ENCODE measurements at places on chromosomes 1 and 21.
A peak's percentile ranks its signal among the peaks of the same experiment; 100 is the strongest.

DNA sequence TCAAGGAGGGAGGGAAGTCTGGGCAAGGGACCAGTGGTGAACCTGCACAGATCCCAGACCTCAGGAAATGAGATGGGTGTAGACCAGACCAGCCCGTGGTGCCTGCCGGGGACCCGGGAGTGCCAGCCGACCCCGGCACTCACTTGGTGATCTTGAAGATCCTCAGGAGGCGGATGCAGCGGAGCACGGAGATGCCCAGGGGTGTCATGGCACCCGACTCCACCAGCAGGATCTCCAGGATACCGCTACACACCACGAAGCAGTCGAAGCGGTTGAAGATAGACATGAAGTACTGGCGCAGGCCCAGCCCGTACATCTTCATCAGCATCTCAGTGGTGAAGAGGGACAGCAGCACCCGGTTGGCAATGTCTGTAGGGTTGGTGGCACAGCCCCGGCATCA is 34.5 kb downstream of the CACNA1S start:
- DNase-seq: no peak

DNA sequence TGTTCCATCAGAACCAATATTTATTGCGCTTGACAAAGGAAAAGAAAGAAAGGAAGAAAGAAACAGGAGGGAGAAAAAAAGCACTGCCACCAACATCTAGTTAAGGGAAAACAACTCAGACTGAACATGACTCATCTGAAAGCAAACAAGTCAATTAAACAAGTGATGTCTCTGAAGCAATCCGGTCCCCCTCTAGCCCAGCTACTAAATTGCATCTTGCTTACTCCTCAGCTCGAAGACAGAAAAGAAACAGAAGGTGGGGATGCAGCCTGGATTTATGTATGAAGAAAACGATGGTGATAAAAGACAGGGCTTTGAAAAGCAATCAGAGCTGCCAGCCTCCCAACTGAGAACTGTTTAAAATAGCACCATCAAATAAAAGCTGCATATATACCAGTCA is 188.2 kb downstream of the OMA1 start:
- no peak for DNase-seq

DNA sequence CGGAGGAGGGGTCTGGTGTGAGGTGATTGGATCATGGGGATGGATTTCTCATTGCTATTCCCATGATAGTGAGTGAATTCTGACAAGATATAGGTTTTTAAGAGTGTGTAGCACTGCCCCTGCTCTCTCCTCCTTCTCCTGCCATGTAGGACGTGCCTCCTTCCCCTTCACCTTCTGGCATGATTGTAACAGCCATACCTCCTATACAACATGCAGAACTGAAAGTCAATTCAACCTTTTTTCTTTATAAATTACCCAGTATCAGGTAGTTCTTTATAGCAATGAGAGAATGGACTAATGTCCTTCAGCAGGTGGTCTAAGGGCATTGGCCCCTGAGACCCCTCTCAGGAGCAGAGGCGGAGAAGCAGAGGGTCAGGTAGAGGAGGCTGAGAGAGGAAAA is 168.7 kb upstream of the ETV3 start:
- peak; percentile 24 for DNase-seq

GRCh38 chr1:12549460-12550349 is 68.3 kb downstream of the DHRS3 start:
- DNase-seq: peak; percentile 48

DNA sequence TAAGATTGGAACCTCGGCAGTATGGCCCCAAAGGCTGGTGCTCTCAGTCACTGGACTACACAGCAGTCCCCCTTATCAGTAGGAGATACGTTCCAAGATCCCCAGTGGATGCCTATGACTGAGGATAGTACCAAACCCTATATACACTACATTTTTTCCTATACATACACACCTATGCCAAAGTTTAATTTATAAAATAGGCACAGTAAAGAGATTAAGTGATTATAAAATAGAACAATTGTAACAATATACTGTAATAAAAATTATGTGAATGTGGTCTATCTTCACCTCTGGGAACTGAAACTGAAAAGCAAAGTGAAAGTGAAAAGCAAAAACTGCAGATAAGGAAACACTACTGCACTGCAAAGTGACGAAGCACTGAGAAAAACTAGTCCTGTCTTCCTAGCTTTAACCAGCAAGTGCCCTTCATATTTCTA is 96.8 kb downstream of the INTS7 start:
- peak; percentile 69 for DNase-seq

DNA sequence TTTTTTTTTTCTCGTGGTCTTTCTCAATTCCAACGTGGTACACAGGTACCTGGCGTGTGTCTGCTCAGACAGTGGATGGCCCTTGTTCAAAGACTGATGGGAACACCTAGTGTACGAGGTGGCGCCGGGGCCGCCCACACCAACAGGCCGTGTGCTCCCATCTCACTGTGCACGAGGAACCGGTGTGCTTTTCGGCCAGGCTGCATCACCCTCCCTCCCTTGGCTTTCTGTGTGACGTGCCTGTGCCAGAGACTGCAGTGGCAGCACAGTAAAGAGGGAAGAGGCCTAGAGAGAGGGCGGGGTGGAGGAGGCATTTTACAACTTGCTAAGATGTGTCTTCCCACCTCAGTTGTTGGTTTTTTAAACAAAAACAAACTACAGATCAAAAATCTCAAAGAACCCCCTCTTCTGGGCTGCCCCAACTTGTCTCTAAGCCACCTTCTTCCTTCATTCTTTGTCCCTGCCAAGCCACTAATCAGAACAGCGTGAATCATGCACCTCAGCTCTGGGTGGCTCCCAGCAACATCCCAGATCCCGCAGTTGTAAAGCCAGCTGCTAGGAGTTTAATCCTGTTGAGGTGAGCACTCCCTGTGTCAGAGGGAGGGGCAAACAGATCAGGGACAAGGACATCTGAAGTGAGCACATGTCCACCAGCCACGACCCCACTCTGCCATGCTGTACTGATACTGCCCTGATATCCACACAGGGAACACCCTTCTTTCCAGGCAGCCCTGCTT is 20.7 kb downstream of the IRF2BP2 start:
- DNase-seq: no peak

GRCh38 chr1:228923973-228924686 is 188.9 kb downstream of the RHOU start:
- DNase-seq: no peak

- peak; percentile 81 for DNase-seq
Observed at GRCh38 chr1:204565617-204566582, 49.7 kb downstream of the MDM4 start.

GRCh38 chr1:3066250-3066711 is 2.7 kb upstream of the PRDM16 start:
- peak; percentile 80 for DNase-seq

DNA sequence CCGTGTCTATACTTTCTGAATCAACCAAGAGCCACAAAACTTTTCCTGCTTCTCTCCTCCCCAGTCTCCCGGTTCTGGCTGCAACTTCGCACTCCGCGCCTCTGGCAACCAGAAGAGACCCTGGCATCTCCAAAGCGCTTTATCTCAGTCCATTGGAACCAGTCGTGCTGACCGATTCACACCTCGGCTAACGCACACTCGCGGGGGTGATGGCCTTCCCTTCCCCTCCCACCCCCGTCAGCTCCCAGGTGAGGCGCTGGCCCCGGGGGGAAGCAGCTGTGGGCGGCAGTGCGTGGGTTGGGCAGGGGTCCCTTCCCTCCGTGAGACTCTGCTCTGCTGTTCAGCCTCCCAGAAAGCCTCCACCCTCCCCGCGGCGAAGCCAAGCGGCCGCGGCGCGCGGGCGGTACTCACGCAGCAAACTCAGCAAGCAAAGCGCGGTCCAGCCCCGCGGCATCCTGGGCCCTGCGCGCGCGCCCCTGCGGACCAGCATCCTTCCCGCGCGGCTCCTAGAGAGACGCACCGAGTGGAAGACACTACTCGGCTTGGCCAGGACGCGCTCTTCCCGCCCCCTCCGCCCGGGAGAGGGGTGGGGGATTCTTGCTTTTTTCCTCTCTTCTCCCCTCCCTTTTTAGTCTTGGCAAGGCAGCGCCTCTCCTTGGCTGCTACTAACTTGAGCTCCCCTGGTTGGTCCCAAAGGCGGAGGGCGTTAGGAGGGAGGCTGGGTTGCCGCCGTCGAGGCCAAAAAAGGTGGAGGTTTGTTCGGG is at the start of gene CD34:
Gene CD34, minus strand, starts transcription at position 535 of the 764 bp plus-strand sequence. Its CDS starts 45 bp downstream, at position 490.
- DNase-seq: no peak

GRCh38 chr1:242448910-242449645 is 75.4 kb downstream of the PLD5 start:
- DNase-seq: no peak

DNA sequence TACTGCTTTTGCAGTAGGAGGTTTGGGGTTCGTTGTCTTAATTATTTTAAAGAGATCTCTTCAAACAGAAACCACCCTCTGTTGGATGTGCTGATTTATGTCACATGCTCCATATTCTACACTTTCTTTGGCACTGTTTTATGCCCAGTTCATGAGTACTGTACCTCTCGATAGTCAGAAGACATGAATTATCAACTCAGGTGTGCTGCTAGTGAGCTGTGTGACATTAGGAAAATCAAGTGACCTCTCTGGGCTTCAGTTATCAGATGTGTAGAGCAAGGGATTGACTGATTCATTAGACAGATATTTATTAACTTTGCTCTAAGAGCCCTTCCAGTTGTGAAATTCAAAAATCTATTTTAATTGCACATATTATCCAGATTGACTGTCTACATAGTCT is 2.1 kb upstream of the AHCTF1 start:
- no peak for DNase-seq

DNA sequence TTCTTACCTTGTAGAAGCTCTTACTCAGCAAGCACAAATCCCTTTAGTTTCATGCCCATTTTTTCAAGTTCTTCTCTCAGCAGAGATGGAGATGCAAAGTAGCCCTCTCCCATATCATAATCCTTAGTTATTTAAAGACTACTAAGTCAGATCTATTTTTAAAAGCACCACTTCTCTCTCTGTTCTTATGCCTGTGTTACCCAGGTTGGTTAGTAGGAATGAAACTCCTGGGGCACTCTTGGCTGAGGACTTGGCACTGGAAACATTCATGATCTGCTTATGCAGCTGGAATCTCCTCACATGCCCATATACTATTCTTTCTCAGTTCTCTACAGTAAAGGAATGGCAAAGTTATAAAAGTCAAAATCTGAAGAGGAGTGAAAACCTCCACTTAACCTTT is 51.9 kb upstream of the PPP2R5A start:
- DNase-seq: no peak

DNA sequence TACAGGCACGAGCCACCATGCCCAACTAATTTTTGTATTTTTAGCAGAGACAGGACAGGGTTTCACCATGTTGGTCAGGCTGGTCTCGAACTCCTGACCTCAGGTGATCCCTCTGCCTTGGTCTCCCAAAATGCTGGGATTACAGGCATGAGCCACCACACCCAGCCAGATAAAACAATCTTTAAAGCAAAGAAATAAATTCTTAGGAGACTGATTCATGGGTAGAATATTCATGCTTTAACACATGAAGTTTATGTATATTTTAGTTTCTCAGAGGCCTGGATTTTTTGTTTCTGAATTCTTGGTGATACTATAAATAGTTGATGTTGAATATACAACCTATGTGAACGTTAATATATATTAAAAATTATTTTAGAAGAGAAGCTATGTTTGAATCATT is 127.4 kb upstream of the KIAA1614 start:
- DNase-seq: no peak

GRCh38 chr1:243475966-243476365 is 220.1 kb downstream of the SDCCAG8 start:
- no peak for DNase-seq

- no peak for DNase-seq
Observed at GRCh38 chr1:28147264-28148094, 29.0 kb downstream of the PTAFR start.

- DNase-seq: no peak
Observed at GRCh38 chr1:86146566-86146965, 10.0 kb downstream of the COL24A1 start.

DNA sequence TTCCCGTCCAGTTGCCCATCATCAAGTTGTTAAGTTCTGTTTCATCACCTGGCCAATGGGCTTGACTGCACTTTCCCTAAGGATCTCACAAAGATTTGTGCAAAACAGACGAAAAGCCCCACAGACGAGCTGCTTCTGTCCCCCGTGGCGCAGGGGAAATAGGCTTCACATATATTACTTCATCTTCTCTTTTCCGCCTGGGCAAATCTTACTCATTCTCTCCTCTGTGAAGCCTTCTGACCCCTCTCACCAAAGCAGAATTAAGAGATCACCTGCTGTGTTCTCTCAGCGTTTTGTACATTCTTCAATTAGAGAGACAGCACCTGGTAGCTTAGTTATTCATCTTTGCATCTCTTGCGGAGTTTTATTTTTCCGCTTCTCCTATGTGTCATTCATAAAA is 129.8 kb downstream of the IGSF21 start:
- DNase-seq: no peak

DNA sequence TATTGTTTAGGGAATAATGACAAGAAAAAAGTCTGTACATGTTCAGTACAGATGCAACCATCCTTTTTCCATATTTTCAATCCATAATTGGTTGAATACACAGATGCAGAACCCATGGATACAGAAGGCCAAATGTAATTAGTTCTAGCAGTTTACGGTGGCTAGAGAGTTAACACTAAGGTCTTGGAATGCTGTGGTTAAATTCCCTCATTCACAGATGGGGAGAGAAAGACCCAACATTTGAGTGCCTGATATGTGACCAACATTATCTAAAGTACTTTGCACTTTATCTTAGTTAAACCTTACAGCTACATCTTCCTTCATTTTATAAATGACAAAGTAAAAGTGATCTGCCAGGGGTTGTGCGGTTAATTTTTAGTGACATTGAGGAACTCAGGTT is 5.3 kb downstream of the SCMH1 start:
- no peak for DNase-seq

DNA sequence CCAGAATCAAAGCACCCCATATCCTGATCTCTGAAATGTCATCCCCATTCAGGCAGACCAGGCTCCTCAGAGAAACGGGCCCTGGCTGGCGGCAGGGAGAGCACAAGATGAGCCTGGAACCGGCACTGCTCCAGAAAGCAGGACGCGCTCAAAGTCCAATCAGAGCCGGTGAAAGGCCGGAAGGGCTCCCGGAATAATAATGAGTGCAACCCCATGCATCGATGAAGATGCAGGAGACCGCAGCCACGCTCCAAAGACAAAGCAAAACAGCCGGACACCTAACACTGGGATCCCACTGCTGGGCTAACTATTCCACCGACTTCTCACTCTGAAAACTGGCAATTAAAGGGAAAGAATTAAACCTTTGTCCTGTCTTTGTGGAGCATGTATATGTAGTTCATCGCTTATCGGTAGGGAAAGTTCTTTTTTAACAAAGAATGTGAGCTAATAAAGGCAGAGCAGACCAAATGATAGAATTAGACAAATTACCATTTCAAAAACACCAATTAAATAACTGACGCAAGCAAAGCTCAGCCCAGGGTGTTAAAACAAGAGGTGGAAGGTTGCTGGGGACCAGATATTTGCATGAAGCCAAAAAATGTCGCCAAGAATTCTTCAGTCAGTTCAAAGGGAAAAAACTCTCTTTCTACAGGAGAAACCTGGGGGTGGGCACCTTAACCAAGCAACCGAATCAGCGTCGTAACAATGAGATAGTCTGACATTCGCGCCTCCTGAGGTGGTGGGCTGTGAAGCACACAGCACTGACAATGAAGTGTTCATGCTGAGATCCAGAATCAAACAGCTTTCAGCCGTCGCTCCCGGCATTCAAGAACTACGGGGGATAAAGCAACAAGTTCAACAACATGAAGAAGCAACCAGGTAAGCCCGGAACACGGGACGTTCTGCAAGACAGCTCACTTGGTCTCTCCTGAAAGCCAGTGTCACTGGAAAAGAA is 95.2 kb downstream of the NPHP4 start:
- DNase-seq: no peak

- DNase-seq: peak; percentile 39
Observed at GRCh38 chr1:207579436-207579799, 65.5 kb upstream of the CR1L start.

Data from RPMI8226 (cell line).